Stimulated activated CD8-positive, alpha-beta memory T cell treated with anti-CD3 and anti-CD28 coated beads, Interleukin-2, amount 100 ng/mL, for 1 hour (primary cell): ENCODE measurements at places on chromosomes 11 and 22.

DNA sequence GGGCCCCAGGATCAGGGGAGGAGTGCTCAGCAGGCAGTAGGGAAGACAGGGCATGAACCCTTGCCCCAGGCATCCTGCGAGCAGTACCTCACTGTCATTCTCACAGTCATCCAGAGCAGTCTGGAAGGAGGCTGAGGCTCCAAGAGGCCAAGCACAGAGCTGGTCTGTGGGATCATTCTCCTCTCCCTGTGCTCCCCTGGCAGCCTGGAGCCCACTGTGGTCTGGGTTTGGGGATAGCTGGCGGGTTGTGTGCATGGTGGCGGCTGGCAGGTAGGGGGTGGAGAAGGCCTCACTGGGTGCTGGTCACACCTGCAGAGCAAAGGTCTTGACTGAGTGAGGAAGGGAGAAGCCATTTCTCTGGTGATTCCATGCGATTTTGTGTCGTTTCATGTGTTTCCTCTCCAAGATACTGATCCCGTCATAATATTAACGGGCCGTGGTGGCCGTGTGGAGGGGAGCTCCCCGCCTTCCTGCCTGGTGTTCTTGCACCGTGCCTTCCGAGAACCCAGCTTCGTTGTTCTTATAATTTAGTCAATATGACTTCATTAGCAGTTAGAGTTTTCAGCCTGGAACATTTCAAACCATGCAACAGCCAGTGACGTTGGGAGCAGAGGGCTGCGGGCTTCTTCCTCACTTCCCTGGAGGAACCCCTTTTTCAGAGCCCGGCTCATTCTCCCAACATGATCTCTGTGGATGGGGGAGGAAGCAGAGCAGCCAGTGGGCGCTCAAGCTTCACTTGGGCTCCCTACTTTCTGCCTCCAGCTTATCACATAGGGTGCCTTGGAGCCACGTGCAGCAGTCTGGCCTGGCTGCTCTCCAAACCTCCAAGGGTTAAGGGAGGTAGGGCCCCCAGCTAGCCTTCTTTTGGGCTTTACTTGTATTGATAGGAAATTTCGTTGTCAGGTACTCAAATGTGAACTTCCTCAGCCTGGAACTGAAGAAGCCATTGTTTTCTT lies 20.8 kb upstream of the ADORA2A start:
- DNase-seq, result no peak

GRCh38 chr22:43583501-43583900 lies 171.7 kb downstream of the MPPED1 start:
- no peak for DNase-seq

- no peak for DNase-seq
Observed at GRCh38 chr11:119380827-119381180, 686 bp downstream of the USP2 start.

- no peak for DNase-seq
Observed at GRCh38 chr11:12260731-12261521, 116.4 kb upstream of the PARVA start.

GRCh38 chr11:11390068-11390771 lies 37.2 kb upstream of the CSNK2A3 start:
- no peak for DNase-seq
